ENCODE measurements at places on chromosomes 6 and 20.

DNA sequence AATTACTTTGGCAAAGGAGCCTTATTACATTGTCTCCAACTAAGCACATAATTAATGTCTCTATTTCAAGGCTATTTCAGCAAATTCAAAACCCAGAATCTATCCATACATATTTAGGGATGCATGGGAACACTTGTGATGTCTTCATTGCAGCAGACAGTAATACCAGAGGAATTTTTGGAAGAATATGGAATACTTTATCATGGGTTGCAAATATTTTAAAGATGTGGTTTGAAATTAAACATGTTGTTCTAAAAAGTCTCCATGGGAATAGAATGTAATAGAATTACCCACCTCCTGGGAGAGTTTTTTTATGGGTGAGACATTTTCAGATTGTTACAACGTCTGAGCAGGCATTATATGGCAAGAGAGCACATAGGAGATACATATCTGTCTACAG lies 170.8 kb downstream of the KCNQ5 start:
- DNase-seq, result no peak

- DNase-seq, result no peak
Observed at GRCh38 chr6:108686896-108687295, 126.2 kb downstream of the FOXO3 start.

DNA sequence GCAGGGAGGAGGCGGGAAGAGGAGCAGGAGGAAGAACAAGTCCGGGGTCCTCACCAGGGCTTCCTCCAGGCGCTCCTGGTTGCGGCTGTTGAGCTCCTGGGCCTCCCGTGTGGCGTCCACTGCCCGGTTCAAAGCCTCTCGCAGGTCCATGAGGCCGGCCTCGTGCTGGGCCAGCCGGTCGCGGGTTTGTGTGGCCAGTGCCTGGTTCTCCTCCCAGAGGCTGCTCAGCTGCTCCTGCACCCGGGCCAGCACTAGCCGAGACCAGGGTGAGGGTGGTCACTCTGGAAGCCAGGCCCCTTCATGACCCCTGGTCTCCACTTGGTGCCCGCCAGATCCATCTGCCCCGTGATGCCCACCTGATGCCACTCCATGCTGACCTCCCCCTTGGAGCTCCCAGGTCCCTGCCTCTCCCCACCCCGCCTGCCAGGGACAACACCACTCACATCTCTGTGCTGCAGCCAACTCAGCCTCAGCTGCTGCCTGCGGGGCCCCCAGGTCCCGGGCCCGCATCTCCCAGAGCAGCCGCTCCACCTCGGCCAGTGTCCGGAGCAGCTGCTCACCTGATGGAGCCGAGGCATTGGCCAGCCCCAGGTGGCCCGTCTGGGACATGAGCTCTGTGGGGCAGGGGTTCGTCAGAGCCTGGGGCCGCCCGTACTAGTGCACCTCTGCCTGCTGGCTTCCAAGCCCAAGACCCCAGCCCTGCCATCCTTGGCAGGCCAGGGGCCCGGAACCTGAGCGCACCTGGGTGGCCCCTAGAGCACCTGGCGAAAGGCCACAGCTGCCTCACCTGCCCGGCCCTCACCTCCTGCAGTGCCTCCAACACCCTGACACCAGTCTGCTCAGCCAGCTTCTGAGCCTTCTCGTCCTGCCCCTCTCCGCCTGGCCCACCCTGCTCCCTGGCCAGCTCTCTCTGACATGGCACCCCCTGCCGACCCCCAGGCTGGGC lies 15.9 kb downstream of the ADRM1 start:
- DNase-seq, result no peak

DNA sequence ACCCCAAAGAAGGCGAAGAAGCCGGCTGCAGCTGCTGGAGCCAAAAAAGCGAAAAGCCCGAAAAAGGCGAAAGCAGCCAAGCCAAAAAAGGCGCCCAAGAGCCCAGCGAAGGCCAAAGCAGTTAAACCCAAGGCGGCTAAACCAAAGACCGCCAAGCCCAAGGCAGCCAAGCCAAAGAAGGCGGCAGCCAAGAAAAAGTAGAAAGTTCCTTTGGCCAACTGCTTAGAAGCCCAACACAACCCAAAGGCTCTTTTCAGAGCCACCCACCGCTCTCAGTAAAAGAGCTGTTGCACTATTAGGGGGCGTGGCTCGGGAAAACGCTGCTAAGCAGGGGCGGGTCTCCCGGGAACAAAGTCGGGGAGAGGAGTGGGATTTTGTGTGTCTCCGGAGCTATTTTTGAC lies 69.6 kb downstream of the HFE start:
- no peak for DNase-seq

- peak; percentile 44 for DNase-seq
Observed at GRCh38 chr6:11618533-11618932, 81.0 kb downstream of the TMEM170B start.

All from GM20000 (cell line).